Fibroblast of lung (primary cell): ENCODE measurements at places on chromosomes 1 and 21.

- no peak overlapping the region for H3K27ac ChIP-seq
- peaks cover 3% of the 10 kb centered on the region for H3K4me1 ChIP-seq
- no peaks in the 10 kb centered on the region for H3K36me3 ChIP-seq
- no peak overlapping the region for H3K4me3 ChIP-seq
These were observed 5.3 kb downstream of the PRUNE1 start for GRCh38 chr1:151013518-151013917.

- H3K27ac ChIP-seq = no peak overlapping the region
- no peaks in the 10 kb centered on the region for H3K4me1 ChIP-seq
- H3K4me3 ChIP-seq = no peak overlapping the region
- H3K27me3 ChIP-seq = no peaks in the 10 kb centered on the region
- no peak for DNase-seq
- no peaks in the 10 kb centered on the region for H3K36me3 ChIP-seq
These were observed 53.4 kb downstream of the CD2 start for GRCh38 chr1:116807394-116808199.

- no peak overlapping the region for H3K27ac ChIP-seq
- H3K36me3 ChIP-seq = no peaks in the 10 kb centered on the region
- no peak for DNase-seq
- H3K27me3 ChIP-seq = no peaks in the 10 kb centered on the region
These were observed 147.1 kb upstream of the GRIK3 start for GRCh38 chr1:37181425-37181824.

GRCh38 chr1:47676311-47677054 lies 238.6 kb downstream of the FOXD2 start:
- H3K4me3 ChIP-seq = no peak overlapping the region
- H3K36me3 ChIP-seq = no peaks in the 10 kb centered on the region
- DNase-seq = no peak
- no peaks in the 10 kb centered on the region for H3K4me1 ChIP-seq

DNA sequence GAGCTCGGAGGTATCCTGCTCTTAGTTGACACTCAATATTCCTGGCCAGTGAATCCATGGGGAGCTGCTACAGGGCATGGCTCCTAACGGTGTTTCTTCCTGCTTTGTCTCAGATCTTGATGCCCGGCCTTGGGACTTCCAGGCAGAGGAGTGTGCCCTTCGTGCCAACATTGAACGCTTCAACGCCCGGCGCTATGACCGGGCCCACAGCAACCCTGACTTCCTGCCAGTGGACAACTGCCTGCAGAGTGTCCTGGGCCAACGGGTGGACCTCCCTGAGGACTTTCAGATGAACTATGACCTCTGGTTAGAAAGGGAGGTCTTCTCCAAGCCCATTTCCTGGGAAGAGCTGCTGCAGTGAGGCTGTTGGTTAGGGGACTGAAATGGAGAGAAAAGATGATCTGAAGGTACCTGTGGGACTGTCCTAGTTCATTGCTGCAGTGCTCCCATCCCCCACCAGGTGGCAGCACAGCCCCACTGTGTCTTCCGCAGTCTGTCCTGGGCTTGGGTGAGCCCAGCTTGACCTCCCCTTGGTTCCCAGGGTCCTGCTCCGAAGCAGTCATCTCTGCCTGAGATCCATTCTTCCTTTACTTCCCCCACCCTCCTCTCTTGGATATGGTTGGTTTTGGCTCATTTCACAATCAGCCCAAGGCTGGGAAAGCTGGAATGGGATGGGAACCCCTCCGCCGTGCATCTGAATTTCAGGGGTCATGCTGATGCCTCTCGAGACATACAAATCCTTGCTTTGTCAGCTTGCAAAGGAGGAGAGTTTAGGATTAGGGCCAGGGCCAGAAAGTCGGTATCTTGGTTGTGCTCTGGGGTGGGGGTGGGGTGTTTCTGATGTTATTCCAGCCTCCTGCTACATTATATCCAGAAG lies 16.7 kb downstream of the ALX3 start:
- peaks cover 48% of the 10 kb centered on the region for H3K4me1 ChIP-seq
- no peak for DNase-seq
- H3K27me3 ChIP-seq = no peaks in the 10 kb centered on the region
- peaks cover 12% of the 10 kb centered on the region for H3K36me3 ChIP-seq

DNA sequence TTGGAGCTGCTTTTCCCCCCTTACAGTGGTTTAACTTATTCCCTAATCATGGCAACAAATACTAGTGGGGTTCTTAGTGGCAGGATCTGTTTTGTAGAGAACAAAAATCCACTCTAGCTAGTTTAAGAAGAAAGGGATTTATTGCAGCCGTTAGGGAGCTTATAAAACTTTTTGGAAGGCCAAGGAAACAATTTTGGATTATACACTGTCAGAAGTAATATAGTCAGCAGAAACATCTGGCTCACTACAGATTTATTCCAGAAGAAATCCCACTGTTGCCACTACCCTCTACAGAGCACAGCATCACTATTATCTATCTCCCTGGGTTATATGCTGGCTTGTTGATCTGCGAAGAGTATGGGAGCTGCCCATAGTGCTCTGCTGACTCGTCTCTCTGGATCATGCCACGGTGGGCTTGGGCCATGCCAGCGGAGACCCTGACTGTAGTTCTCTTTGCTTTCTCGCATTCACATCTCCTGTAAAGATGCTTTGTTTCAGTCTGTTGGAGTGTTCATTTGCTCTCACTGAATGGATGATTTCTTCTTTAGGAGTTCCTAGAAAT lies 107.5 kb downstream of the ODF2L start:
- no peaks in the 10 kb centered on the region for H3K4me1 ChIP-seq
- H3K4me3 ChIP-seq = no peak overlapping the region
- no peak overlapping the region for H3K27ac ChIP-seq
- no peak for DNase-seq
- H3K27me3 ChIP-seq = no peaks in the 10 kb centered on the region

- peak overlapping the region; percentile 13 for H3K27ac ChIP-seq
- no peaks in the 10 kb centered on the region for H3K36me3 ChIP-seq
- H3K27me3 ChIP-seq = no peaks in the 10 kb centered on the region
- peaks cover 3% of the 10 kb centered on the region for H3K4me1 ChIP-seq
- DNase-seq = peak; percentile 76
These were observed 183.6 kb upstream of the UBE2U start for GRCh38 chr1:64019818-64020217.

GRCh38 chr1:161836018-161836417 lies 69.9 kb downstream of the ATF6 start:
- no peak overlapping the region for H3K27ac ChIP-seq
- H3K36me3 ChIP-seq = no peaks in the 10 kb centered on the region
- H3K4me1 ChIP-seq = no peaks in the 10 kb centered on the region
- DNase-seq = peak; percentile 52
- no peak overlapping the region for H3K4me3 ChIP-seq

GRCh38 chr21:41256771-41257702 lies 59.6 kb upstream of the FAM3B start:
- no peak for DNase-seq
- no peaks in the 10 kb centered on the region for H3K4me1 ChIP-seq
- H3K27ac ChIP-seq = no peak overlapping the region
- no peaks in the 10 kb centered on the region for H3K36me3 ChIP-seq
- no peak overlapping the region for H3K4me3 ChIP-seq
- H3K27me3 ChIP-seq = no peaks in the 10 kb centered on the region

DNA sequence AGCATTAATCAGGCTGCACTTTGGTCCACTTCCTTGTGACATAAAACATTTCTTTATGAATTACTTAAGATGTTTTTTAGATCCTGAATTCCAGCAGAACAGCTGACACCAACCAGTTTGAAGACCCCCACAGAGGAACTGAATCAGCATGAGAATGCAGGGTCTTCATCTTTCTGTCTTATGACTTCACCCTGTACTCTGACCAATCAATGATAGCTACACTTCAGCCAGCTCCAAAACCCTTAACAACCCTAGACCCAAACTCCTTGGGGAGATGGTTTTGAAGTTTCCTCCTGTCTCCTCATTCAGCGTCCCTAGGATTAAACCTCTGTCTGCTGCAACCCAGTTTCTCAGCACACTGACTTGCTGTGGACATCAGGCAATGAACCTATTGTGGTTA lies 175.0 kb downstream of the CTH start:
- no peaks in the 10 kb centered on the region for H3K27me3 ChIP-seq
- no peak for DNase-seq
- H3K27ac ChIP-seq = no peak overlapping the region
- H3K4me3 ChIP-seq = no peak overlapping the region
- no peaks in the 10 kb centered on the region for H3K36me3 ChIP-seq

DNA sequence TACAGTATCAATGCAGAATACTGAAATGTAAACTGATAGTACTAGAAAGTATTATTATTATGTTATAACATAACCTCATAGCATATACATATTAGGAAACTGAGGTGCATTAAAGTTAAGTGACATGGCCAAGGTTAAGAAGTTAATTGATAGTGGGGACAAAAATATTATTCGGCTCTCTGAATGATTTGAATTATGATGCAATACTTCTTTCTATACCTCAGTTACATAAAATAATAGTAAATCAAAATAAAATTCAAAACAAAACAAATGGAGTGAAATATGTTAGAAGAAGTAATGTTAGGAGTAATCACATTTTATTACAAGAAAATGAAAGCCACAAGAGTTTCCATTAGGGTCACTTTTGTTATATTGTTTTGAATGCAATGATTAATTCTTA lies 455.2 kb downstream of the PLA2G4A start:
- H3K4me3 ChIP-seq = no peak overlapping the region
- H3K27me3 ChIP-seq = no peaks in the 10 kb centered on the region
- H3K27ac ChIP-seq = no peak overlapping the region
- no peak for DNase-seq
- H3K4me1 ChIP-seq = no peaks in the 10 kb centered on the region

- H3K4me3 ChIP-seq = no peak overlapping the region
- DNase-seq = no peak
- no peak overlapping the region for H3K27ac ChIP-seq
- no peaks in the 10 kb centered on the region for H3K27me3 ChIP-seq
- no peaks in the 10 kb centered on the region for H3K36me3 ChIP-seq
- H3K4me1 ChIP-seq = no peaks in the 10 kb centered on the region
These were observed 90.1 kb downstream of the PLXNA2 start for GRCh38 chr1:208154040-208154439.

- DNase-seq = no peak
- no peak within 1 kb of the TSS for H3K4me3 ChIP-seq
- no peaks in the 10 kb centered on the region for H3K36me3 ChIP-seq
- no peak within 1 kb of the TSS for H3K27ac ChIP-seq
- H3K27me3 ChIP-seq = no peaks in the 10 kb centered on the region
These were observed at the start of gene C8B for GRCh38 chr1:56965916-56966697. Gene C8B (minus strand): TSS chr1:56966015. CDS start chr1:56965948, 67 bp downstream.

- no peak for DNase-seq
- H3K27ac ChIP-seq = no peak overlapping the region
- H3K4me1 ChIP-seq = peaks cover 10% of the 10 kb centered on the region
These were observed 148.7 kb upstream of the DNAH14 start for GRCh38 chr1:224780736-224781135.

GRCh38 chr1:211609120-211610024 lies 30.4 kb upstream of the SLC30A1 start:
- DNase-seq = peak; percentile 25
- no peaks in the 10 kb centered on the region for H3K27me3 ChIP-seq
- H3K4me3 ChIP-seq = no peak overlapping the region
- no peaks in the 10 kb centered on the region for H3K36me3 ChIP-seq
- H3K4me1 ChIP-seq = peaks cover 6% of the 10 kb centered on the region

DNA sequence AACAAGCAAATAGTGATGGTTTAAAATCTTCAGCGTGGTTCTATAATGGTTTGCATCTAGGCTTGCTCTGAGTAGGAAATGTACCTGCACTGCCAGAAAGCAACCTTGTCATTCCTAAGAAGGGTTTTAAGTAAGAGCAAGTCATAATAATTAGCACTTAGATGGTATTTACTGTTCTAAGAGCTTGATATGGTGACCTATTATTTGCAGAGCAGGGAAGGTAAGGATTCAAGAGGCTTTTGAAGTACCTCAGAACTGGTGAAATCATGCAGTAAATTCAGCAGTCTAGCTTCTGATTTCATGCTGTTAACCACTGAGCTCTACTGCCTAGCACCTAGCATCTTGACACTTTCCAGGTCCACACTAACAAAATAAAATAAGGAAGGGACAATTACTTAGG lies 23.7 kb downstream of the ATP1A1 start:
- no peaks in the 10 kb centered on the region for H3K4me1 ChIP-seq
- no peaks in the 10 kb centered on the region for H3K27me3 ChIP-seq
- peaks cover 24% of the 10 kb centered on the region for H3K36me3 ChIP-seq
- no peak overlapping the region for H3K4me3 ChIP-seq

DNA sequence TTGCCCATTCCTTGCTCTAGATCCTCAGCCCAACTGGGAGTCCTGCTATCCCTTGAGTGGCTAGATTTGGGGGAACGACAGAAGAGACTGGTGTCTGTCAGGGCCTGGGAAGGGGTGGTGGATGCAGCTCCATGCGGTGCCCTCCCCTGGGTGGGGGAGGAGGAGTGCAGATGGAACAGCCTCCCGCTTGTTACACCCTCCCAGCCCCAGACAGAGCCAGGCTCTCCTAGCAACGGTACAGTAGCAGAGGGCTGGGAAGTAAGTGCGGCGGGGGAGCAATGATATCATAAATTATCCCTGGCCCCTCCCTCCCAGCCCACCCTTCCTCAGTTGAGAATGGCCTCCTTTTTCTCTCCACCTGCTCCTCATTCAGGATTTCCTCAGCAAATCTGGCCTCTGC lies 37.2 kb downstream of the RHBG start:
- DNase-seq = no peak
- H3K4me1 ChIP-seq = no peaks in the 10 kb centered on the region
- no peak overlapping the region for H3K27ac ChIP-seq
- H3K27me3 ChIP-seq = peaks cover 32% of the 10 kb centered on the region

DNA sequence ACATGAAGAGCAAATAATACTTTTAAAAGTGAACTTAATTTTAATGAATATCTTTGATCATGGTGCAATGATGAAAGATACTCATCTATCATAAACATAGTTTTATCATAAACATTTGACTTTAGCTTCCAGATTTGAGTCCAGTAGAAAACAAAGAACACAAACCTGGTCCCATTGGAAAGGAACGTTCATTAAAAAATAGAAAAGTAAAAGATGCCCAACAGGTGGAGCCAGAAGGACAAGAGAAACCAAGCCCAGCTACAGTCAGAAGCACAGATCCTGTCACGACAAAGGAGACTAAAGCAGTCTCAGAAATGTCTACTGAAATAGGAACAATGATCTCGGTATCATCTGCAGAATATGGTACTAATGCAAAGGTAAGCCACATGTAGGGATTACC lies 55.6 kb upstream of the MYOCOS start:
- no peak for DNase-seq
- H3K4me3 ChIP-seq = no peak overlapping the region
- H3K27ac ChIP-seq = no peak overlapping the region
- peaks cover 7% of the 10 kb centered on the region for H3K36me3 ChIP-seq
- H3K27me3 ChIP-seq = no peaks in the 10 kb centered on the region

GRCh38 chr1:93651695-93652094 lies 29.9 kb downstream of the BCAR3 start:
- H3K27me3 ChIP-seq = no peaks in the 10 kb centered on the region
- DNase-seq = no peak
- H3K4me1 ChIP-seq = peaks cover 2% of the 10 kb centered on the region
- H3K4me3 ChIP-seq = no peak overlapping the region

GRCh38 chr1:81305997-81306452 lies 494.7 kb upstream of the ADGRL2 start:
- no peaks in the 10 kb centered on the region for H3K36me3 ChIP-seq
- H3K27ac ChIP-seq = no peak overlapping the region
- H3K4me3 ChIP-seq = peak overlapping the region; percentile 57
